ENCODE measurements at places on chromosomes 1 and 21.

DNA sequence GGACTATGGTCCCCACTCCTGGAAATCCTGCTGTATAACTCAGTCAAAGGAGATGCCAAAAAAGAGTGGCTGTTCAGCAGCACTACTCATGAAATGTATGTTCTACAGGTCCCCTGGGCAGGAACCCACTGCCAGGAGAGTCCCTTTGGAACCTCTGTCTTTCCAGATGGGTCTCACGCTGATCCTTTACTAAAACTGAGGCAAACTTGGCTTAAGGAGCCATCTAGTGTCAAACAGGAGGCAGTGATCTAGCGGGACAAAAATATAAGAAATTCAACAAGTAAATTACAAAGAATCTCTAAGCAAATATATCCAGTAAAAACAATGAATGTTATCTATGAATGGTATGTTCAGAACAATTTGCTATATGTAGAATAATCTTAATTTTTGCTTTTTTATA, 80.5 kb upstream of the PRMT6 start:
- no peak for DNase-seq

DNA sequence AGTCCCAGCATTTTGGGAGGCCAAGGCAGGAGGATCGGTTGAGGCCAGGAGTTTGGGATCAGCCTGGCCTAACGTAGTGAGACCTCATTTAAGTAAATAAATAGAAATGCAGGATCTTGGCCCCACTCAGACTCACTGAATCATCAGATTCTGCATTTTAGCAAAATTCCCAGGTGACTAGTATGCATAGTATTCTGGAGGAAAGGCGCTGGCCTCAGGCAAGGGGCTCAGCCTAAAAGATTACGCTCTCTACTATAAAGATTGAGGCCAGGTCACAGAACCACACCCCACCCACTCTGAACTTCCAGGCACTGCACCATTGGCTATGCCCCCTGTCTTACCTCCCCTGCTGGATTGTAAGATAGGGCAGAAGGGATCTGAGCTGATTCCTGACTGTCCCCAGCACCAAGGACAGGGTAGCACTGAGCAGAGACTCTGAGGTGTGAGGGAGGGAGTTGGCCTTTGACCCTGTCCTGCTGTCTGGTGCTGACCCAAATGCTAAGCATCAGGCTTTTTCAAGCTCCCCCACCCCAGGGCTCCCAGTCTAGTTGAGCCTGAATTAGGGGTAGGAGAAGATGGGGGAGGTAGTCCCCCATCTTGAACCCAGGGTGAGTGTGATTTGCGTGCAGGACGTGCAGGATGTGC, 2.7 kb downstream of the FOXE3 start:
- DNase-seq, result no peak

- DNase-seq, result no peak
These were observed 28.2 kb upstream of the LRRC39 start for GRCh38 chr1:100206301-100206700.

- no peak for DNase-seq
These were observed 9.2 kb downstream of the IL12RB2 start for GRCh38 chr1:67316918-67317317.

GRCh38 chr1:176770066-176770465, 307.1 kb downstream of the PAPPA2 start:
- no peak for DNase-seq

GRCh38 chr1:39488012-39488545, 3.4 kb upstream of the BMP8A start:
- DNase-seq, result no peak

DNA sequence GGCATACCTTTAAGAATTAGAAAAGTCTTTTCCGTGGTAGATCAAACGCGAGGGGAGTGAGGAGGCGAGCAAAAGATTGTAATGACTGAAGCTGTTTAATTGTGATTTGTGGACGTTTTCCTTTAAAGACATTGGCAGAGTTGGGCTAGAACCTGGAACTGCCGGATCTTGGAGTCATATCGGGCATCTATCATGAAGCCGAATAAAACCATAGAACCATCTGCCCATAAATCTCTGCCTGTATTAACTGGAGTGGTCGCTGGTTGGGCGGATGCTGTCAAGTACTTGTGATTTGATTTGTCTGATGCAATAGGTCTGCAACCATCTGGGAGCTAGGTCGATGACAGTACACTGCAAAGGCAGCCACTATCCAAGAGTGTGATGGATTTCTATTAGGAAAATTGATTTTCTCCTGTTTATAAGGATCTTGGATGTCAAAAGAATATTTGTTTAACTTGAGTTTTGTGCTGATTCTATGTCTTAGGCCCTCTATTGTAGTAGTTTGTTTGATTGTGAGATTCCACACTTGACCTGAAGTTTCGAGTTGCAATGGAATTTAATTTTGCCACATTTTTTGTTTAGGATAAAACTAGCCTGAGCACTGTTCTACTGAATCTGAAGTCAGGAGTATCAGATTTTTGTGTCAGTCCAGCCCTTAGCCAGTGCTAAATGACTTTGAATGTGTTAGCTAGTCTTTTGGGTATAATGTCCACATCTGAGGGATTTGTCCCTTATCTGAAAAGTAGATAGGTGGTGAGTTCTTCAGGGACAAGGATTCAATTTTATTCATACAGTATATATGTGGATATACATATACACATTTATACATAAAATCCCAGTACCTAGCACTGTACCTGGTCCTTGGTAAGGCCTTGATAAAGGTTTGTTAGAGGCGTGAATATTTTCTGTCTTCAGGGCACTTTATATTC, 1.2 kb downstream of the SARS1 start:
- DNase-seq, result no peak

GRCh38 chr1:203643213-203644045, 16.8 kb downstream of the ATP2B4 start:
- no peak for DNase-seq

- no peak for DNase-seq
These were observed 26.7 kb upstream of the SPSB1 start for GRCh38 chr1:9265968-9266367.

DNA sequence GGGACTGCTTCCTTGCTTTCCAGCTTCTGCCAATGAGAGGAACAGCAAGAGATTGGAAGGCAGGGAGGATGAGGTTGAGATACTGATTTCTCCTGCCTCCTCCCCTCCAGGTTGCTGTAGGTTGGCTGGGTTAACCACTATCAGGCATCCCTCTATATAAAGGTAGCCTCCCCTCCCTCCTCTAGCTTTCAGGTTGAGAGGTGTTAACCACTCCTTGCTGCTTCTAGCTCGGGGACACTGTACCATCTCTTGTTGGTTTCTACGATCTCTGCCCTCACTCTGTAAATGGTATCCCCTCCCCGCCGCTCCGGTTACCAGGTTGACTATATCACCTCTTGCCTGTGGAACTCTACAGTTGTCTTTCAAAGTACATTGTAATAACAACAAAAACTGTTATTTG, 16.7 kb downstream of the LPAR3 start:
- no peak for DNase-seq

- no peak for DNase-seq
These were observed 32.8 kb upstream of the PTBP2 start for GRCh38 chr1:96688767-96689166.

Data from right forelimb (tissue), 1 donor.